Cerebellar nuclear complex (tissue), 1 donor: ENCODE measurements at places on chromosomes 2 and 18.

DNA sequence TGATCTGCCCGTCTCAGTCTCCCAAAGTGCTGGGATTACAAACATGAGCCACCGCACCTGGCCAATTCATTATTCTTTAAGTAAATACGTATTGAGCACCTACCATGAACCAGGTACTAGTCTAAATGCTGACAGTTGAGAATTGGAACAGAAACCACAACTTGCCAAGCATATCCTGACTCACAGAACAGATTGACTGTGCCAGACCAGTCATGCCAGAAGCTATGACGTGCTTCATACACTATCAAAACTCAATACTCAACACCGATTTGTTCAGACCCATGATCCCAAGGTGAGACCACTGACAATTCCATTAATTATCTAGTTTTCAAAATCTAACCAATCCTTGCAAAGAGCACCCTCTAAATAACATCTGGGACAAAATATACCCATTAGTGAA is 148.6 kb downstream of the B3GNT2 start:
- DNase-seq = no peak

DNA sequence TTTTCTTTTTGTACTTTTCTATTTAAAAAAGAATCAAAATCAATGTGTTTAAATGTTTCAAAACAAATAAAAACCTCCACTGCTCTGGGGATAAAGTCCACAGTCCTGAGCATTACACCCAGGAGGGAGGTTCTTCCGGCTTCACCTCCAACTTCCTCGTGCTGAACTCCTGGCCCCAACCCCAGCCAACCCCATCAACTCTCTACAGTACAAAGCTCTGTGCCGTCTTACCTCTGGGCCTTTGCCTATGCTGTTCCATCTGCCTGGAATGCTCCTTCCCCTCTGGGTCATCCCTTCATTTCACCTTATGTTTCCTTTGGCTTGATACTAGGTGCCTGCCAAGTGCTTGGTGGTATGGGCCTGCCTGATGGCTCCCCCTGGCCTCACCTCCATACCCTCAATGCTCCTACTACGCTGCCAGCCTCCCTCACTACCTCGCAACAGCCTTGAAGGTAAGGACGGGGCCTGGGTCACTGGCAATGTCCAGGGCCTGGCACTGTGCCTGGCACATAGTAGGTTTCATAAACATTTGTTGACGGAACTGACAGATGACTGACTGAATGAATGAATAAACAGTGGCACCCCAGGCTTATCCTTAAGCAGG is 28.8 kb downstream of the SDC1 start:
- DNase-seq = no peak

DNA sequence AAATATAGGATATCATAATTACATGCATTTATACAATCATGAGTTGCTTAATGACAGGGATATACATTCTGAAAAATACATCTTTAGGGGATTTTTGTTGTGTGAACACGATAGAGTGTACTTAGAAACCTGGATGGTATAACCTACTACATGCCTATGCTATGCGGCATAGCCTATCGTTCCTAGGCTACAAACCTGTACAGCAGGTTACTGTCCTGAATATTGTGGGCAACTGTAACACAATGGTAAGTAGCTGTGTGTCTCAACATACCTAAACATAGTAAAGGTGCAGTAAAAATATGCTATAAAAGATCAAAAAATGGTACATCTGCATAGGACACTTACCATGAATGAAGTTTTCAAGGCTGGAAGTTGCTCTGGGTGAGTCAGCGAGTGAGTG is 6.5 kb downstream of the C2orf72 start:
- no peak for DNase-seq

DNA sequence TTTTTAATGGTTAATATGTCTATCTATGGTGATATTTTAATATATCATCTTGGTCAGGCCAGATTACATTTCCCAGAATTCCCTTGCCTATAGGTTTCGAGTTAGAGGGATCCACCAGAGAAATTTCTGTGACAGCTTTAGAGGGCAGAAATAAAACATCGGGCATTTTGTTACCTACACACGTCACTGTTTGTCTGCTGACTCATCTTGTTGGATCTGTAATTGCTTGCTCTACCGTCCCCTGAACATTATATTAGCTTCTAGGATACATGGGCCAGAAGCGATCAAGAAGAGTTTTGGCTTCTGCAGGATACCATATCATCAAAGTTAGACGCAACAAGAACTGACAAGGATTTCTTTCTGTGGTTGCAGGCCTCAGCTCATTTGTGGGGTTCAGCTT is 795.8 kb upstream of the GCFC2 start:
- no peak for DNase-seq

GRCh38 chr2:185208261-185208660 is 530.3 kb upstream of the FSIP2 start:
- DNase-seq = no peak

DNA sequence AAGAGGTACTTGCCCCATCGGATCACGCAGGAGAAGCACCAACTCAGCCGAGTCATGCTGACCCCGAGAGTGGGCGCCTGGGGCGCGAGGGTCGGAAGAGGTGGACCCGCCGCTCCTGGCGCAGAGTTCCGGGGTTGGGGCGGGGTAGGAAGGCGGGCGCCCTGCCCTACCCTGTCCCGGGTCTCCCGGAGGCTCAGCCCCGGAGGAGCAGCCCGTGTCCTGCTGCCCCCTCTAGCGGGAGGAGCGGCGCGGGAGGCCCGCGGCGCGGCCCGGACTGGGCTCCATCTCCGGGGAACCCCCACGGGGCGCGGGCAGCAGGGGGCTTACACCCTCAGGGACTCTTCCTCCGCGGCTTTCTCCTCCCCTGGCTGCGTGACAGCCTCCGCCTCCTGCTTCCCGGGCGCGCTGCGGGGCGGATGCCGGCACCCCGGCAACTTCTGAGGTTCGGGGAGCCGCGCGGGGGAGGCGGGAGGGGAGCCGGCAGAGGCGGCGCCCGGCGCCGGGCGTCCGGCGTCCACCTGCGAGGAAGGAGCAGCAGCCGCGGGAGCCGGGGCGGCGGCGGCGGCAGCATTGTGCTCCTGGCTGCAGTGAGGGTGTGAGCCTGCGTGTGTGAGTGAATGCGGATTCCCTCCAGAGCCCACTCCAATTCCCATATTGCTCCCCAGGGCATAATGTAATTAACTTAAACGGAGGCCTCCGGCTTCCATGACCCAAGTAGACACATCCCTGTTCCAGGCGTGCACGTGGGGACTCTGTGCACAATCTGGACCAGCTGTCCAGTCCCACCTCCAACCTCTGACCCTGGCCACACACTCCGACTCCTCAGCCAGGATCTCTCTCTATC is 7.6 kb upstream of the TNS1 start:
- DNase-seq = no peak

- no peak for DNase-seq
Observed at GRCh38 chr18:23276451-23276850, 141.2 kb downstream of the CABLES1 start.

DNA sequence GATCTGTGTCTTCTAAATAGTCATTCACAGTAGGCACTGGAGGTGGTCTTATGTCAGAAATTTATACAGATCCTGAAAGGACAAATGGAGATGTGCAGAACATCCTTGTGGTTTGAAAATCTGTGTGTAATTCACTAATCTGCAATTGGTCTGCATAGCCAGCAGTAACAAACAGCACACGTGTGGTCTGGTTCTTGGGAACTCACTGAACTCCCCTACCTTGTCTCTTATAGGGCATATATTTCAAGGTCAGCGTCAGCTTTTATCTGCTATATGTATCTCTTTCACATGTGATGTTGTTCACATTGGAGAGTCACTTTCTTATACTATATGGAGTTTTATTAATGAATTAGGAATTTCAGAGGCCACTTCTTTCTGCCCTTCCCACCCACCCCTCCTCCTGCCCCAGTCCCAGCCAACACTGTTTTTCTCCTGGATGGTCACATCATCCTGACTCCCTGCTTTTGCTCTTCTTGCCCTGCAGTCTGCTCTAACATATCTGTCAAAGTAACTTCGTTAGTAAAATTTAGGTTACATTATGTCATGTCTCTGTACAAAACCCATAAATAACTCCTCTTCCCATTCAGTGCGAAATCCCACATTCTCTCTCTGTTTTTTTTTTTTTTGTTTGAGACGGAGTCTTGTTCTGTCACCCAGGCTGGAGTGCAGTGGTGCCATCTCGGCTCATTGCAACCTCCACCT is 35.4 kb upstream of the CABYR start:
- no peak for DNase-seq

GRCh38 chr2:141957321-141957720 is 173.5 kb downstream of the LRP1B start:
- no peak for DNase-seq

DNA sequence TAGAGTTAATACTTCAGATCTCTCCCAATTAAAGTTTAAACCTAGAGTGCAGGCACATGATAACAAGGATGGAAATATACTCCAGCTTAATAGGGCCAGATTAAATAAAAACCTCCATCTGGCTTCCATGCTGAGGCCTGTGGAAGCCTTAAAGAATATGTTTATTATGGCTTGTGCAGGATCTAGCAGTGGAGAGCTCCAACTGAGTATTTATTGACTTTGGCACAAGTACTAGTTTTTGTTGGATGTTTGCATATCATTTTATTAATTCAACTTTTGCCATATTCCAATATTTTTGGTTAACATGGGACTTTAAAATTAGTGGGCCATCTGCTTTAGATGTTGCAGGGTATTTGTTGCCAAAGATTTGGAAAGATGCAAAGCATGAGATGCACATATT is 860.4 kb upstream of the SOX11 start:
- no peak for DNase-seq

DNA sequence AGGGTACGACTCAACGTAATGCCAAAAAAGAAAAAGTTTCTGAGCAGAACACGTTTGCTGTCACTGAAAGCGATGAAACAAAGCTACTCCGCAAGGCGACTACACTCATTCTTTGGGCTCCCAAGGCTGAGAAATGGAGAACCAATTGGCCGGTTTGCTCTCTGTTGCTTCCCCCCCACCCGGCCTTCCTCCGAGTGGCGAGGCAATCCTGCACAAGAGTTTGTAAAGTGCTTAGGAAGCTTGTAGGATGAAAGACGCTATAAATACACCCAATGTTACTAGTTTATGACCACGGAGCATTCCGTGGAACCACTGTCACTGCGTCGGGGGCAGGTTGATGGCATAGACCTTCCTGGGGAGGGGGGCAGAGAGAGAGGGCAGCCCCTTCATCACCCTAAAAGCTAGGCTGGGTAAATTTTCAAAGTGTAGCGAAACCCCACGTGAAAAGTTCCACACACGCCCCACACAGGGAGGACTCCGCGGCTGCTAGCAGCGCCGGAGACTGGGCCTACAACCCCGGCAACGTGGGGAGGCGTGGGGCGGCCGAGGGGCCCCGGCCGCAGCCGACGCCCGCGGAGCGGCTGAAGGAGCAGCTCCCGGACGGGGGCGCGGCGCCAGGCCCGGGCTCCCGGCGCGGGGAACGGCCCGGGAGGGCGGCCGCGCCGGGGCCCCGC is 915 bp downstream of the CUL3 start:
- DNase-seq = no peak

- no peak for DNase-seq
Observed at GRCh38 chr2:17979707-17980106, 101.2 kb downstream of the KCNS3 start.

- DNase-seq = no peak
Observed at GRCh38 chr2:3001615-3002560, 375.7 kb downstream of the EIPR1 start.

GRCh38 chr2:48452108-48452507 is 77.8 kb upstream of the STON1 start:
- DNase-seq = no peak

- DNase-seq = no peak
Observed at GRCh38 chr2:41709702-41710599, 337.9 kb upstream of the PKDCC start.

GRCh38 chr2:207525296-207525695 is 4.5 kb upstream of the CREB1 start:
- no peak for DNase-seq

- DNase-seq = no peak
Observed at GRCh38 chr18:46546111-46546640, 110.8 kb downstream of the LOXHD1 start.

DNA sequence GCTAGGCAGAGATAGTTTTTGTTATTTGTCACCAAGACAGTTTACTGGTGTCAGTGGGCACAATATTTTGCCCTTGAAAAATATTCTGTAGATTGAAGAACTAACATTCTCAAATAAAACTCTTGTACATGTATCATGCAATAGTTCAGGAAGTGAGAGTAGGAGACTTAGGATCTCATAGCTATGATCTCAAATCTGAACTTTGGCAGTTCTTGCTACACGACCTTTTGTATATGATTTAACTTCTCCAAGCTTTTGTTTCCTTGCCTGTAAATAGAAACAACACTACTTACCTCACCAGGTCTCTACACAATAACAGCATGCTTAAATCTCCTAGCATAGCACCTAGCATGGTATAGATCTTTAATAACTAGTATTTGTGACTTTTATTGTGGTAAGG is 219.9 kb downstream of the ICOS start:
- DNase-seq = no peak

- DNase-seq = no peak
Observed at GRCh38 chr2:94994063-94994913, 31.2 kb upstream of the MAL start.

DNA sequence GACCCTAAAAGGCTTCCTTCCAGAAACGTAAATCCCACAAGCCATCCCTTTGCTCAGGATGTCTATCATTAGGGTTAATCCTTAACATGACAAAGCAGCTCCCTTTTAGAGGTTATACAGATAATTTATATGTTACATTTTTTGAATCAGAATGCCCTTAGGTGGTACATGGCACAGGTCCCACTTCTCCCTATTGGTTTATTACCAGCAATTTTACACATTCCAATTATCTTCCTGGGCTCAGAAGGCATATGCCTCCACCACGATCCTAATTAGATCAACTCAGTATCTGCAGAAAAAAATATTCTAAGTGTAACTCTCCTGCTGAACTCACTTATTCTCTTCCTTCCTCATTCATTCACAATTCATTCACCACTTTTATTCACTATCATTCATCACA is 507.0 kb upstream of the MAP2 start:
- DNase-seq = no peak

- DNase-seq = no peak
Observed at GRCh38 chr18:6590326-6590725, 139.2 kb upstream of the ARHGAP28 start.

GRCh38 chr2:105330681-105331375 is 1.3 kb upstream of the TGFBRAP1 start:
- DNase-seq = no peak

DNA sequence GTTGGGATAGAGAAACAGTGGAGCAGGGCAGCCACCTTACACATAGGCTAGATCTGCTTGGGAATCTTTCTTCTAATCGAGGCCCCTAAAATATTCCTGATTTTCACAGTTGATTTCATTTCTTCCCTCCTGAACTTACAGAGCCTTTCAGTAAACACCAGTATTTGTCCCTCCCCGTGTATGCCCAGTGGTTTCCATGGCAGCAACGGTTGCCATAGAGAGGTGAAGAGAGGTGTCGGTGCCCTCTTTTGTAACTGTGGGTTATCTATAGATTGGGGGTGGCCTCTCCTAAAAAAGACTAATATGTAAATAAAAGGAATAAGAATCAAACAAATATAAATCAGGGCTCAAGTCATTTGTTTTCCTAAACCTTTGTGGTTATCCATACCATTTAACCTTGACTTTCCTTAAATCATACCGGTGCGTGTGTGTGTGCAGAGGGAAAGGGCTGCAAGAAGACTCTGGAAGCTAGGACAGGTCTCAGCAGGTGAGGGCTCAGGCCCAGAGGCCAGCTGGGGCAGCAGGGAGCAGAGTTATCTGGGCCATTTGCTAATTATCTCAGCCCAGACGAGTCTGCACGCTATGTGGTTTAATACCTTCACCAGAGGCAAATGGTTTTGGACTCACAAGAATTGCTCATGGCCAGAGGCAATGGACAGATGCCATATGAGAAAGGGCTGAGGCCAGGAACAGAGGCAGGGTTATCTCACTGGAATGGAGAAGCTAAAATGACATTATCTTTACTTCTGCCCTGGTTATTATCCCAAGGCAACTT is 35.5 kb downstream of the LIPG start:
- peak; percentile 9 for DNase-seq

GRCh38 chr2:127624320-127624755 is 21.6 kb upstream of the GPR17 start:
- DNase-seq = no peak
